ENCODE measurements at places on chromosomes 5 and 9.

- no peaks in the 10 kb centered on the region for H3K27me3 ChIP-seq
- DNase-seq, result no peak
- no peaks in the 10 kb centered on the region for H3K4me1 ChIP-seq
- no peak overlapping the region for H3K4me3 ChIP-seq
These were observed 107.6 kb downstream of the RNF180 start for GRCh38 chr5:64273276-64273675.

DNA sequence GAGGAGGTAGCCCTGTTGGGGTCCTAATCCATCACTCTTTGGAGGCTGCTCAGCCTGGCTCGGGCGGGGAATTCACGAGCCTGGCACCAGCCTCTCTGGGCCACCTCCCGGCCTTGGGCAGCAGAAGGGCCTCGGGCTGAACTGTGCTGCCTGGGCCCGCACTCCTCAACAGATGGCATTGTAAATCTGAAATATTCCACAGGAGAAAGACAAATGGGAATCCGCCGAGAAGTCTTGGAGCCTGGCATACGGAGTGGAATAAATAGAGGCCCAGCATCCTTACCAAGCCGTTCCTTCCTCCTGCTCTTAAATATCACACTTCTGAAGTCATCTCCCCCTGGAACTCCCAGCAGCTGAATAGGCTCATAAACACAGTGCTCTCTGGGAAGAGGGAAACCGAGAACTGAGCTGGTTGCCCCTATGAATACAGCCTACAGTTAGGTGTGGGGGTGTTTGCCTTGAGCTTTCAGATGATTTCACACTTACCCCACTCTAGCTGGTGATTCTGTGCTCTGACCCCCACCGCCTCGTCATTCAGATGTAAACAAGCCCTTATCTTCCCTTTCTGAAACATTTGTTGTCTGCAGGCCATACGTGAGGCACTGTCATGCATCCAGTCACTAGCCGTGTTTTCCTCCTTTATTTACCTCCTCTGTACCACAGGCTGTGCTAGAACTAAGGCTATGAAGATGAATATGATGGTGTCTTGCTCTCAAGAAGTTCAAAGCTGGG, 455.0 kb upstream of the CLINT1 start:
- H3K36me3 ChIP-seq, result no peaks in the 10 kb centered on the region
- no peak overlapping the region for H3K27ac ChIP-seq
- no peak for DNase-seq
- H3K27me3 ChIP-seq, result no peaks in the 10 kb centered on the region
- H3K4me3 ChIP-seq, result no peak overlapping the region

GRCh38 chr5:120330558-120330957, 133.5 kb upstream of the PRR16 start:
- no peak overlapping the region for H3K27ac ChIP-seq
- H3K36me3 ChIP-seq, result no peaks in the 10 kb centered on the region
- DNase-seq, result no peak
- no peaks in the 10 kb centered on the region for H3K27me3 ChIP-seq
- H3K4me1 ChIP-seq, result no peaks in the 10 kb centered on the region

DNA sequence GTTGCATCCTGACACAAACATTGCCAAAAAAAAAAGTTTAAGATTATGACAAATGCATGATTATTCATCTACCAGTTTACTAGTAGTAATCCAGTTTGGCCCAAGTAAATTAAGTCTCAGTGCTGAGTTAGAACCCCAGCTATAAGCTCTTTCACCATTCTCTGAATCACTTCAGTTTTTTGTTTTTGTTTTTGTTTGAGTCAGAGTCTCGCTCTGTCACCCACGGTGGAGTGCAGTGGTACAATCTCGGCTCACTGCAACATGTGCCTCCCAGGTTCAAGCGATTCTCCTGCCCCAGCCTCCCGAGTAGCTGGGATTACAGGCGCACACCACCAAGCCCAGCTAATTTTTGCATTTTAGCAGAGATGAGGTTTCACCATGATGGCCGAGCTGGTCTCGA, 1.5 kb upstream of the PCYOX1L start:
- H3K4me3 ChIP-seq, result no peak overlapping the region
- H3K27ac ChIP-seq, result no peak overlapping the region
- H3K27me3 ChIP-seq, result no peaks in the 10 kb centered on the region

DNA sequence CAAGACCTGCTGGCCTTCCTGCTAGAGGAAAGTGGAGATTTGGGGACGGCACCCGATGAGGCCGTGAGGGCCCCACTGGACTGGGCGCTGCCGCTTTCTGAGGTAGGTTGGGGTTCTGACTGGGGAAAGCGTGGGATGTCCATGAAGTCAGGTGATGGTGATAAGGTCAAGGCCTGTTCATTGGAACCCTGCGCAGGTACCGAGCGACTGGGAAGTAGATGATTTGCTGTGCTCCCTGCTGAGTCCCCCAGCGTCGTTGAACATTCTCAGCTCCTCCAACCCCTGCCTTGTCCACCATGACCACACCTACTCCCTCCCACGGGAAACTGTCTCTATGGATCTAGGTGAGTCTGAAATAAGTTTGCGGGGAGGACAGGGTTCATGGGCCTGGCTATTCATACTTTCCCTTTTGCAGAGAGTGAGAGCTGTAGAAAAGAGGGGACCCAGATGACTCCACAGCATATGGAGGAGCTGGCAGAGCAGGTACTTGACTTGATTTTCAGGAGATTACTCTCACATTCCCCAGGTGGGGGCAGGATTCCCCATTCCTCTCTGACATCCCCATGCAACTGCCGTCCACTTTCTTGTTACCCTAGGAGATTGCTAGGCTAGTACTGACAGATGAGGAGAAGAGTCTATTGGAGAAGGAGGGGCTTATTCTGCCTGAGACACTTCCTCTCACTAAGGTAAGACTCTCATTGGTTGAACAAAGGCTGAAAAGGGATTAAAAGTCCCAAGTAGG, 505 bp downstream of the CREB3 start:
- H3K4me1 ChIP-seq, result peaks cover 59% of the 10 kb centered on the region
- H3K27me3 ChIP-seq, result no peaks in the 10 kb centered on the region
- peak; percentile 20 for DNase-seq
- H3K4me3 ChIP-seq, result peak overlapping the region; percentile 95
- H3K36me3 ChIP-seq, result peaks cover 29% of the 10 kb centered on the region
- H3K27ac ChIP-seq, result peak overlapping the region; percentile 92

- no peak overlapping the region for H3K4me3 ChIP-seq
- DNase-seq, result no peak
- no peak overlapping the region for H3K27ac ChIP-seq
- peaks cover 18% of the 10 kb centered on the region for H3K4me1 ChIP-seq
These were observed 10.0 kb downstream of the DUSP1 start for GRCh38 chr5:172760959-172761358.

GRCh38 chr9:134483361-134484184, 157.3 kb downstream of the RXRA start:
- H3K4me1 ChIP-seq, result no peaks in the 10 kb centered on the region
- H3K27ac ChIP-seq, result no peak overlapping the region
- no peaks in the 10 kb centered on the region for H3K36me3 ChIP-seq
- no peaks in the 10 kb centered on the region for H3K27me3 ChIP-seq
- H3K4me3 ChIP-seq, result no peak overlapping the region

DNA sequence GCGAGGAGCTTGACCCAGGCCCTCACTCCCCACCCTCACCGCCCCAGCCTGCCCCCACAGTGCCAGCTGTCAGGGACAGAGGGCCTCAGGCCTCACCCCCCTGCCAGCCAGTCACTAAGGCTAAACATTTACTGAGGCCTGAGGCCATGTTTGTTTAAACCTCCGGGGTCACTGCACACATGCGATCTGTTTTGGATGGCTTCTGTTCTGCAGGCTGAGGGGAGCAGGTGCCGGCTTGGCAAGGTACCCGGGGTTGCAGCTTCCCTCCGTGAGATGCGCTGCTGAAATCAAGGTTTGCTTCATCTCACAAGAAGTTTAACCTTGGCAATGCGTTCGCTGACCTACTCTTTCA, 103.3 kb upstream of the BOD1 start:
- H3K27me3 ChIP-seq, result no peaks in the 10 kb centered on the region
- DNase-seq, result no peak
- H3K4me3 ChIP-seq, result no peak overlapping the region
- H3K36me3 ChIP-seq, result no peaks in the 10 kb centered on the region
- H3K4me1 ChIP-seq, result no peaks in the 10 kb centered on the region

DNA sequence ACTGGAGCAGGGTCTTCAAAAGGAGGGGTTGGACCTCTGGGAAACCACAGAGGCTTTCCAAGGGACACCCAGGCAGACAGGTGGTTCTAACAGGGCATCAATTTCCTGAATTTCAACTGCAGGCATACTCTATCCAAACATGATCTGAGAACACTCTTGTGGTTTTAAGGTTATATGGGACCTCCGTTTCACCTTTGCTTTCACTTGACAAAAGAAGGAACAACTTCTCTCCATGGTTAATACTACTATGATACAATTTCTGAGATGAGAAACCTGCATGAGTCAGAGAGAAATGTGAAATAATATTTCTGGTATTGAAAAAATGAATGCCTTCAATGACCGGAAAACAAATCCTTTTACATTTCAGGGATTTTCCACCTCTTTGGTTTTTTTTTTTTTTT, 28.0 kb upstream of the ERAP1 start:
- no peaks in the 10 kb centered on the region for H3K4me1 ChIP-seq
- no peak for DNase-seq
- H3K27me3 ChIP-seq, result no peaks in the 10 kb centered on the region
- no peak overlapping the region for H3K27ac ChIP-seq

- no peak for DNase-seq
- no peaks in the 10 kb centered on the region for H3K4me1 ChIP-seq
- H3K36me3 ChIP-seq, result no peaks in the 10 kb centered on the region
- no peaks in the 10 kb centered on the region for H3K27me3 ChIP-seq
- no peak overlapping the region for H3K27ac ChIP-seq
- no peak overlapping the region for H3K4me3 ChIP-seq
These were observed 94.7 kb downstream of the ELAVL2 start for GRCh38 chr9:23731353-23731752.

DNA sequence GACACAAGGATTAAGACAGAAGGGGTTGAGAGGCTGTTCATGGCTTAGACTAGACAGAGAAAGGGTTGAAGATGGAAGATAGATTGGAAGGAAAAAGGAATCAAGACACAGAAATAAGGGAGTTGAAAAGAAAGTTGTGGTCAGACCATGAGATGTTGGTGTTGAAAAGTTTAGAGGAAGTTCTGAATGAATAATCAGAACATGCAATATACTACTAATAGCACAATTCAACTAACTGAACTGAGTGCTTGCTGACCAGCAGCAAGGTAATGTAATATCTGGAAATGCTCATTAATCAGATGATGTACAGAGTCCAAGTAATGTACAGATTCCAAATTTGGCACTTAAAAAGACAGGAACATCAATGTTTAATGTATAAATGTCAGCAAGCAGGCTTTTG, 10.6 kb upstream of the NNT start:
- DNase-seq, result no peak
- no peak overlapping the region for H3K27ac ChIP-seq
- no peaks in the 10 kb centered on the region for H3K27me3 ChIP-seq
- H3K4me1 ChIP-seq, result no peaks in the 10 kb centered on the region
- no peaks in the 10 kb centered on the region for H3K36me3 ChIP-seq
- no peak overlapping the region for H3K4me3 ChIP-seq

- no peaks in the 10 kb centered on the region for H3K27me3 ChIP-seq
- no peak for DNase-seq
- no peak overlapping the region for H3K27ac ChIP-seq
- no peak overlapping the region for H3K4me3 ChIP-seq
- H3K36me3 ChIP-seq, result peaks cover 7% of the 10 kb centered on the region
These were observed 185.0 kb downstream of the GAPVD1 start for GRCh38 chr9:125446561-125447094.

DNA sequence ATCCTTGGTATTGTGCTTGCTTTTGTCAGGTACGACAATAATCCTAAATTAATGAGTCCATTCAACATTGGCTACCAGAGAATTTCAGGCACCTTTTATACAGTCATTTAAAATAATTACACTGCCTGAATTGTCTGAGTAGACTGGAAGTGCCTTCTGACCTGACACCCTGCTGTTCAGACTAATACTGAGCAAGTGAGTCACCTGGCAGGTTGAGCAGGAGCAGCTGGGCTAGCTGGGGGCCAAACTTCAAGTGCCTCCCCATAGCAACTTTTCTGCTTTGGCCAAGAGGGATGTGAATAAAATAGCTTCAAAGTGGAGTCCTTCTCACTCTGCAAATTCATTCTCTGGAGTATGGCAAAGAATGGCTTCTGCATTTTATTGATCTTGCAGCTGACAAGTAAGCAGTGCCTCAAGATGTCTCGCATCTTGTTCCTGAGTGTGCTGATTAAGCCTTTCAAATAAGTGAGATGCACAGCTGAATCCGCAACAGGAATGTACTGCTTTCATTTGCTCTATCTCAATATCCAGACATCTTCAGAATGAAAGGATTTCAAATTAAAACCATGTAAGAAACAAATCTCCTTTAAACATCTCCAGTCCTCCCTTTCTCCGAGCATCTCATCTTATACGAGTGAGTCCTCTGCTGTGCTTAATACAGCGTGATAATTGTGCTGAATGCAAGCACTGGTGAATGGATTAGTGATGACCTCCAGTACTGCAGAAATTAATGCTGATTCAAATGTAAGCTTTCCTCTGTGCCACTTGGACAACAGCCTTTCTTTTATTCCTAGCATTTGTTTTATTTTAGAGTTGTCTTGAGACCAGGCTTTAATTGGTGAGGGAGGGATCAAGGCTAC, 271.2 kb downstream of the EDIL3 start:
- no peaks in the 10 kb centered on the region for H3K4me1 ChIP-seq
- no peaks in the 10 kb centered on the region for H3K27me3 ChIP-seq
- H3K36me3 ChIP-seq, result no peaks in the 10 kb centered on the region
- DNase-seq, result no peak

DNA sequence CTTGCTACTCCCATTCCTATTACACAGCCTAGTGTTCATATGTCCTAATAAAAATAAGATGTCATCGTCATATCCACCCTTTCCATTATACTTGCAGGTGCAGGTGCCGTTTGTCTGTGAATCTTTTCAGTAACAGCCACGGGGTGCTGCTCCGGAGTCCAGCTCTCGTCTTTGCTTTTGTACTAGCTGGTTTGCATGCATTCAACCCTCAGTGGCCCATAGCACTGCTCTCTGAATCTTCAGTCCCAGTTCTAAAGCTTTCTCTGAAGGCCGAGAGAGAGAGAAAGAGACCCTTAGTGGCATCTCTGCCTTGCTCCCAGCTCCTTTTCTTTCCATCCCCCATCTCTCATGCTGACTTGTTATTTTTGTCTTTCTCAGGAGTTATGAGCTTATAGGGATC, 468.5 kb downstream of the TMEM232 start:
- no peaks in the 10 kb centered on the region for H3K4me1 ChIP-seq
- DNase-seq, result no peak
- no peak overlapping the region for H3K27ac ChIP-seq
- no peaks in the 10 kb centered on the region for H3K27me3 ChIP-seq
- no peaks in the 10 kb centered on the region for H3K36me3 ChIP-seq

DNA sequence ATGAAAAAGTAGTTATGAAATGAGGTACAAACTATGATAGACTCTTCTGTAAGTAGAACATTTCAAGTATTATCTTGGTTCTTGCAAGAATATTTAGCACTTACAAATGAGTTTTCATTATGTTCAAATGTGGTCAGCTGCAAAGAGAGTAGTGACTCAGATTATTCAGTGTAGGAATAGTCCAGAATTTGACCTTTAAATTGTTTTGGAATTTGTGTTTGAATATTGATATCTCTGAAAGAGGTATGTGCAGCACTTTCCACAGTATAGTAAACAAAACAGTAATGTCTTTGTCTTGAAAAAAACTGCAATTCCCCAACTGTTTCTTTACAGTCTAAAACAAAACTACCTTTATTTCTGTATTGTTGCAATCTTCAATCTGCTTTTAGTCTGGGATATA, 56.1 kb downstream of the WDR70 start:
- no peaks in the 10 kb centered on the region for H3K4me1 ChIP-seq
- H3K4me3 ChIP-seq, result no peak overlapping the region
- no peaks in the 10 kb centered on the region for H3K27me3 ChIP-seq
- no peak for DNase-seq
- H3K27ac ChIP-seq, result no peak overlapping the region

All from CD4-positive, alpha-beta memory T cell (primary cell).